A375 (cell line): ENCODE measurements at places on chromosomes 7 and 10. TPM values are rescaled to one million over a fixed set of nuclear protein-coding genes. Genes with fewer than 3 reads are reported as not detected.

GJD4 gene
- 0.27 TPM in 1 of 2 replicates, not detected in the other for total RNA-seq

WDFY4 gene
- total RNA-seq: 0.26 TPM in 1 of 2 replicates, not detected in the other

AKR1D1 gene
- not detected in 2 replicates for total RNA-seq

SCART1 gene
- 7.5 and 7.9 TPM in 2 replicates for total RNA-seq

MSMB gene
- not detected in 2 replicates for total RNA-seq
